NCI-H1417 (cell line): ENCODE measurements at places on chromosomes 11 and 22.

DNA sequence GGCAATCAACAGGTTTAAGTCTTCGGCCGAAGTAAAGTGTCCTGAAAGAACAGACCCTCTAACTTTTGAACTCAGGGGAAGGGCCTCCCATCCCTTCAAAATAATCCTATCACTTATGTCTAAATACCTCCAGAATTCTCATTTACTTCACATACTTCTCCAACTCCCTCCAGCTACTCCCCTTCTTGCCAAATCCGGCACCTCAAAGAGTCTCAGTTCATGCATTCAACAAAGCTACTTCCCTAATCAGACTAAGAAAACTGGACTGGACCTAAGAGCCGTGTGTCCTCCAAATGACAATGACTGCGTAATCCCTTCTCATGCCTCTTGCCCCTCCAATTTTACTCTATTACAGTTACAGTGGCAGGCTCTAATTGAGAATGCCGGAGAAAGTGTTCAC is 1.3 kb downstream of the DDB1 start:
- DNase-seq, result no peak

DNA sequence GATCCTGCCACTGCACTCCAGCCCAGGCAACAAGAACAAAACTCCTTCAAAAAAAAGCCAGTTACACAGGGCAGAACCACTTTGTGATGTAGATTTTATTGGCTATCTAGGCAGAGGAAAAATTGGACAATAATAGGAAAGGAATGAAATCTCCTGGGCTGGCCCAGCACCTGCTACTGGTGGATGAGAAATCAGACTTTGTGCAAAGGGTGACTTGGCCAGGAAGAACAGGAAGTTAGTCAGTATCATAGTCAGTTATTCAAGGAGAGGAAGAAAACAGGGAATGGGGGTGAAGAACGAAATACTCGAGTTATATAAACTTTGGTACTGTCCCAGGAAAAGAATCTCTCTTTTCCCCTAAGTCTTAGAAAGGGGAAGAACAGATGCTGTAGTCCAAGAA is 11.0 kb upstream of the SPTBN2 start:
- no peak for DNase-seq

DNA sequence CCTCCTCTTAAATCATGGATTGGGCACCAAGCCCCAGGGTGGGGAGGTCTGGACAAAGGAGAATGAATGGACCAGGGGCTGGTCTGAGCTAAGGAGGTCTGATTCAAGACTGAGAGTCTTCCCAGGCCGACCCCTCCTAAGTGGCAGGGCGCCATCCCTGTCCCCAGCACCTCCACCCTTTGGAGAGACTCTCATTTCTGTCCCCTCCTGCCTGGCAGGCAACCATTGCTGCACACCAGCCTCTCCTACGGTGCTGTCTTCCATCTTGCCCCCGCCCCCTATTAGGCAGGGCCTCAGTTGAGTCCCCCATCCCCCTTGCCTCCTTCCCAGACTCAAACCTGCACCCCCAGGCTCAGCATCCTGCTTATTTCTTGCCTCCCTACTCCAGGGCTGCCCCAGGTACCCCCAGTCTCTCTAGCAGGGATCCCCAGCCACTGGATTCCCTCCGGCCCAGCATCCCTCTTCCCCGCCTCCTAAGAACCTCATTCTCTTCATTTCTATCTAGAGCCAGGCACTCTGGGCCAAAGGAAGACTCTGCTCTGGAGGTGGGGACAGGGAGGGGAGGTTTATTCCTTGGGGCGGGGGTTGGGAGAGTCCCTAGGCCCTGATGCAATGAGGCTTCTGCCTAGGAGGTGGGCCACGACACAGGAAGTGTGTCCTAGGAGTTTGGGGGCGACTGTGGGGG is 1.7 kb upstream of the RCOR2 start:
- DNase-seq, result peak; percentile 71

GRCh38 chr11:6626971-6627761 is 7.9 kb upstream of the TPP1 start:
- no peak for DNase-seq

DNA sequence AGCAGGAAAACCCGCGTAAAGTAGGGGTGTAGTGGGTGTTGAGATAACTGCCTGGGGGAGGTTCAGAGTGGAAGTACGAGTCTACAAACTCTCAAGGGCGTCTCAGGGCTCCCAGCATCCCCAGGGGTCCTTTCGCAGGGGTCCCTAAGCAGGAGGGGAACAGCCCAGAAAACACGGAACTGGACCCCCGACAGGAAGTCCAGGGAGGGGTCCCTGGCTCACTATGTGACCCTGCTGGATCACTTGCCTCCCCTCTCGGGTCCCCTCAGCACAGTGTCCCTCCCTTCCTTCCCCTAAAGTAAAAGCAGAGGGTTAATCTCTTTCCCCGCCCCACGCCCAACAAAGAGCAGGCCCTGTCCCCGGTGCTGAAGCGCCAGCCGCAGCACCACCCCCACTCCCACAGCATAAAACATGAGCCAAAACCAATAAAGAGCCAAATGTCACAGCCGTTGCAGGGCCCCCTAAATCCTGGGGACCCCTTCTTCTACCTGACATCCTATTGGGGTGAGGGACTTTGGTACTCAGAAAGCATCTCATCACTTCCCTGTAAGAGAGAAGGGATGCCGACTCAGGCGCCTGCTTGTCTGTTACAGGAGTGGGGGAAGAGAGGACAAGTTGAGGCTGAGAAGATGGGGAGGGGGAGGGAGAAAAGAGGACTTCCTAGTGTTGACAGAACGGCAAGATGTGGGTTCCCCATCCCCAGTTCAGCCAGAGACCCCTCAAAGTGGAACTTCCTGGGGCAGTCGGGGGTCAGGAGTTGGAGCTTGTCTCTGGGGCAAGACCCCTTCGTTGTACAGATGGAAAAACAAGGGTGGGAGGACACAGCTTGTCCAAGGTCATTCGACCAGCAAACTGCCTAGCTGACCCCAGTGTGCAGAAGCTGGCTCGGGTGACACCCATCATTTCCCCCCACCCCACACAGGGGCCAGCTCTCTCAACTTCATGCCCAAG is 1.4 kb upstream of the NEFH start:
- no peak for DNase-seq

GRCh38 chr11:69667619-69668604 is 7.2 kb downstream of the LTO1 start:
- no peak for DNase-seq

DNA sequence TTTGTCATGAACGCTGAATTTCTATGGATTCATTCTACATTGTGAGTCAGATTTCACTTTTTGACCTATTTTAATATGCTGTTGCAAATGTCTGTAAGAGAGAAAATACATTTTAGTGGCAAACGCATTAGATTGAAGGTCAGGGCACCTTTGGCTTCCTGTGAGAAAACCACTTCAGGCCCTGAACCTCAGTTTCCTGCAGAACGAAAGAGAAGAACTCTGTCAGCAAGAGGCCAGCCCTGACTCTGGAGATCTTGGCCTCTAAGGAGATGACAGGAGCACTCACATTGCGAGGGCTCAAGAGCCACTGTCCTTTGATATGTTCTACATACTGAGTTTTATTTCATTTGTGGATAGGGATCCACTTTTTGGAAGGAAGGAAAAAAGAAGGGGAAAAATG is 83.6 kb downstream of the KCNJ1 start:
- DNase-seq, result no peak

- DNase-seq, result peak; percentile 12
Observed at GRCh38 chr11:3341298-3341697, 37.6 kb downstream of the ZNF195 start.

- no peak for DNase-seq
Observed at GRCh38 chr11:111177037-111177871, 68.3 kb upstream of the POU2AF2 start.
